ENCODE measurements at places on chromosomes 4 and X.

GRCh38 chr4:2570551-2571222 is 34.2 kb downstream of the FAM193A start:
- no peak for DNase-seq

- DNase-seq = no peak
Observed at GRCh38 chr4:38068107-38068506, 107.9 kb downstream of the PTTG2 start.

- no peak for DNase-seq
Observed at GRCh38 chrX:147945286-147945685, 33.6 kb downstream of the FMR1 start.

GRCh38 chr4:335515-335914 is 2.1 kb upstream of the ZNF141 start:
- no peak for DNase-seq

- DNase-seq = no peak
Observed at GRCh38 chr4:128709268-128709667, 100.2 kb upstream of the JADE1 start.

GRCh38 chrX:69522052-69522451 is 17.9 kb downstream of the NALF2 start:
- DNase-seq = no peak

- no peak for DNase-seq
Observed at GRCh38 chr4:52968691-52969090, 106.6 kb downstream of the RASL11B start.

GRCh38 chr4:28754376-28754775 is 1893.7 kb downstream of the STIM2 start:
- no peak for DNase-seq

DNA sequence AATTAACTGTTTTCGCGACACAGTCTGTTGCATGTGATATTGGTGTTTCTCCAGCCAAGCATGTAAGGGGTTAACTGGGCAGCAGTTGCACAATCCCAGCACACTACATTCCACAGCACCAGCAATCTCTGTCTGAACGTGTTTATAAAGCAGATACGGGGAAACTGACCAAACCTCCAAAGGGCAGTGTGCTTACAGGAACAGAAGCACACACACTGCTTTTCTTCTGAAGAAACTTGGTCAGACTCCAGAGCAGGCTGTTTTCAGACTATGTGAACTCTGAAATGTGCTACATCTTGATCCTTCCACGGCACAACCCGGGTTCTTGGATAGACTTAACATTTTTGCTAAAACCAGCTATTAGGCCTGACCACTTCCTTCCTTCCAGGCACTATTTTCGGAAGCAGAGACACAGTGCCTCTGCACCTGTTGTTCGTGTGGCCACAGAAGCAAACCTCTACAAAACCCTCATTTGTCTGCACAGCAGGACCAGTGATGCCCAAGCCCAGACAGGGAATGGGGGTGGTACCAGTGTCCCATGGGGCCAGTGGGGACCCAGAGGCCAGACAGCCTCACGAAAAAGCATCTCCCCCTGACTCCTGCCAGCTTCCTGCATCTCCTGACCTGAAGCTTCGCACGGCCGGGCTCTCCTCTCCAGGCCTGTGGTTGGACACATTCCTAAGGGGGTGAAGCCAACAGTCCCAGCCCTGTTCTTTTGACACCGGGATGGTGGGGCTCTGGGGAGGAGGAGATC is 90.1 kb downstream of the IRF2 start:
- no peak for DNase-seq
